Neural progenitor cell (in vitro differentiated cells): ENCODE measurements at places on chromosomes 7 and 10. TPM values are rescaled to one million over a fixed set of nuclear protein-coding genes. Genes with fewer than 3 reads are reported as not detected.

NAT16 gene
- 0.28 TPM in 1 of 2 replicates, not detected in the other for total RNA-seq

NPY4R gene
- 0.22 TPM in 1 of 2 replicates, not detected in the other for total RNA-seq

SLC13A4 gene
- total RNA-seq: 0.28 and 1.9 TPM in 2 replicates

SEMA3D gene
- 0.99 TPM in 2 replicates for total RNA-seq

SEMA3A gene
- total RNA-seq: 69.5 and 134 TPM in 2 replicates

C7orf57 gene
- not detected in 2 replicates for total RNA-seq

RNF133 gene
- 0.09 and 0.53 TPM in 2 replicates for total RNA-seq

STYXL1 gene
- 56.1 and 60.4 TPM in 2 replicates for total RNA-seq

HABP2 gene
- total RNA-seq: not detected in 2 replicates

CALCR gene
- total RNA-seq: 0.22 TPM in 1 of 2 replicates, not detected in the other

CDK14 gene
- 41.9 and 52.3 TPM in 2 replicates for total RNA-seq

RARRES2 gene
- total RNA-seq: 0.19 and 0.43 TPM in 2 replicates

MOGAT3 gene
- not detected in 2 replicates for total RNA-seq

DNAH11 gene
- total RNA-seq: 0.13 and 0.99 TPM in 2 replicates

CYP3A7 gene
- not detected in 2 replicates for total RNA-seq

PRF1 gene
- not detected in 2 replicates for total RNA-seq

CUL2 gene
- 29.7 and 40.3 TPM in 2 replicates for total RNA-seq

GRID1 gene
- total RNA-seq: 0.31 TPM in 1 of 2 replicates, not detected in the other
